Mesenteric fat pad (tissue), 1 donor: ENCODE measurements at places on chromosomes 12 and 14.

DNA sequence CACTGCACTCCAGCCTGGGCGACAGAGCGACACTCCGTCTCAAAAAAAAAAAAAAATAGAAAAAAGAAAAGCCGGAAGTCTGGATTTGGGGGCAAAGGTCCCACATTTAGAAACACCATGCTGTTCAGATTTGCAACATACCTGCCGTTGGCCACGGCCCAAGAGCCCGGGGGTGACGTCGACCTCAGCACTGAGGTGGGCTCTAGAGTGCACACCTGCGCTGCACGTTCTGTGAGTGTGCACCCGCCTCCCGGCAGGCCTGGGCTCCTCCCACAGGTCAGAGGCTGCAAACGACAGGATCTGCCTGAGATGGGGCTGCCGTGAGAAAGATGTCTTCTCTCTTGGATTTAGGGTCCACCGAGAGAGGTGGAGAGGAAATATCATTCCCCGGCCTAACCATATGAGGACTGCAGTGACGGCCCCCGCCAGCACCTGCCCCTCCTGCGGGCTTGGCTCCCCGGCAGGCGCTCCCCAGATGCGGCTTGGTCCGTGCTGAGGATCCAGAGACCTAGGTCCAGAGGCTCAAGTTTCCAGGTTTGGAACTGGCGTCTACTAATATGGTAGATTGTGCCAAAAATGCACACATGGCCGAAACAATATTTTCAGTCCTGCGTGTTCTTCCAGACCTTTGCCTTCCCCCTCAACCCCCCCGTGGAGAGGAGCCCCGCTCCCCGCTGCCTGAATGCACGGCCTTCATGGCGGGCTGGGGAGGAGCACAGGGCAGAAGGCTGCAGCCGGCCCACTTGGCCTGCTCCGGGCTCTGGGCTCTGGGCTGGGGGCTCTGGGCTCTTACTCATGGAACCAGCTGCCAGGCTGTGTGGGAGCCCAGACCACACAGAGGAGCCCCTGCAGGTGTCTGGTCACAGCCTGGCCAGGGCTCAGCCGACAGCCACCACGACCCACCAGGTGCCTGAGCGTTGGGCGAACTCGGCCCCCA lies 58.8 kb upstream of the FBRSL1 start:
- DNase-seq: no peak

- no peak for DNase-seq
These were observed 26.1 kb upstream of the BHLHE41 start for GRCh38 chr12:26150736-26151450.

DNA sequence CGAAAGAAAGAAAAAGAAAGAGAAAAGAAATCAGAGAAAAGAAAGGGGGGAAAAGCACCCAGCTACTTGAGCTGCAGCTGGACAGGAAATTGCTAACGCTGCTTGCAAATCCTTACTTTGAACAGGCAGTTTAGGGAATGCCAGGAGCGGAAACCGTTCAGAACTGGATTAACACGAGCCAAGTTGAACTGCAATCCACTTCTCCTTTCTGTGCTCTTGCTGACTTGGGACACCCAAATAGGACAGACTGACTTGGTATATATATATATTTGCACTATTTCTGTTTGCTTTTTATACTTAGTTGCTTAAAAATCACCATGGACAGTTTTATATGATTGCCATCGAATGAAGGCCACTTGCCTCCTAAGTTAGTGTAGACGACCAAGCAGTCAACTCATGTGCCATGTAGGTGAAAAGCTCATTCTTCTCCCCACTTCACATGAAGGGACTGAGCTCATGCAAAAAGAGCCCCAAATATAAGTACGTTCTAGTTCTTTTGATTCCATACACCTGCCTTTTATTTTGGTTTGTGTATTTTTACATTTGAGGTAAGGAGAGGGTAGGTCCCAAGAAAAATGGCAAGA lies 5.5 kb downstream of the DUSP6 start:
- DNase-seq: no peak

GRCh38 chr14:52032204-52032801 lies 36.6 kb downstream of the NID2 start:
- DNase-seq: no peak

DNA sequence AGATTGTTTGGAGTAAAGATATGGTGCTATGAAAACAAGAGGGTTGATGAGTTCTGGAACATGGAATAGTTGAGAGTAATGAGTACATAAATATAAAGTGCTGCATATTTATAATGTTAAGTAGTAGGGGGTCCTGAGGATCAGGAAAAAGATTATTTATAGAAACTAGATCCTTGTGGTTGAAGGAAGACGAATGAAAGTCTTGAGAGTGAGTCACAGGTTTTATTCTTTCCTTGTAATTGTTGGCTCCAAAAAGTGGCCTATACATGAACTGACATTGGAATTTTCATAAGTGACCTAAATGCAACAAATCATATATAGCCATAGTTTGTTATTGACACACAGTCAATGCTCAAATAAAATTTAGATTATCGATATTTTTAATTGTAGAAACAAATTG lies 440.4 kb upstream of the PRICKLE1 start:
- DNase-seq: no peak

GRCh38 chr14:76752744-76753143 lies 8.5 kb upstream of the VASH1 start:
- no peak for DNase-seq

DNA sequence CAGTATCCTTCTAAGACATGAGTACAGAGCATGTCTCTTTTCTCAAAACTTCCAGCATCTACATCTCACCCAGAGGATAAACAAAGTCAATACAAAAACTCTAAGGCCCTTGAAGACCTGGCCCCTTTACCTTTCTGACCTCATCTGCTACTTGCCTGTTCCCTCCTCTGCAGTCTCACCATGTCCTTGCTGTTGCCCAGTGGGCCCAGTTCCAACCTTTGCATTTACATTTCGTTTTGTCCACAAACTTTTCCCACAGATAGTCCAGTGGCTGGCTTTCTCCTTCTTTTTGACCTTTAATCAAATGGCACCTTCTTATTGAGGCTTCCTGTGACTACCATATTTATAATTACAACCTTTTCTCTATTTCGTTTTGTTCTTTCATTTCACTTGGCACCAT lies 1.6 kb downstream of the IRAK4 start:
- no peak for DNase-seq

- DNase-seq: no peak
These were observed 1.1 kb downstream of the LIN52 start for GRCh38 chr14:74085828-74086227.

GRCh38 chr12:14257734-14258574 lies 107.5 kb upstream of the ATF7IP start:
- peak; percentile 91 for DNase-seq

- no peak for DNase-seq
These were observed 32.4 kb downstream of the TPCN1 start for GRCh38 chr12:113253532-113254285.

DNA sequence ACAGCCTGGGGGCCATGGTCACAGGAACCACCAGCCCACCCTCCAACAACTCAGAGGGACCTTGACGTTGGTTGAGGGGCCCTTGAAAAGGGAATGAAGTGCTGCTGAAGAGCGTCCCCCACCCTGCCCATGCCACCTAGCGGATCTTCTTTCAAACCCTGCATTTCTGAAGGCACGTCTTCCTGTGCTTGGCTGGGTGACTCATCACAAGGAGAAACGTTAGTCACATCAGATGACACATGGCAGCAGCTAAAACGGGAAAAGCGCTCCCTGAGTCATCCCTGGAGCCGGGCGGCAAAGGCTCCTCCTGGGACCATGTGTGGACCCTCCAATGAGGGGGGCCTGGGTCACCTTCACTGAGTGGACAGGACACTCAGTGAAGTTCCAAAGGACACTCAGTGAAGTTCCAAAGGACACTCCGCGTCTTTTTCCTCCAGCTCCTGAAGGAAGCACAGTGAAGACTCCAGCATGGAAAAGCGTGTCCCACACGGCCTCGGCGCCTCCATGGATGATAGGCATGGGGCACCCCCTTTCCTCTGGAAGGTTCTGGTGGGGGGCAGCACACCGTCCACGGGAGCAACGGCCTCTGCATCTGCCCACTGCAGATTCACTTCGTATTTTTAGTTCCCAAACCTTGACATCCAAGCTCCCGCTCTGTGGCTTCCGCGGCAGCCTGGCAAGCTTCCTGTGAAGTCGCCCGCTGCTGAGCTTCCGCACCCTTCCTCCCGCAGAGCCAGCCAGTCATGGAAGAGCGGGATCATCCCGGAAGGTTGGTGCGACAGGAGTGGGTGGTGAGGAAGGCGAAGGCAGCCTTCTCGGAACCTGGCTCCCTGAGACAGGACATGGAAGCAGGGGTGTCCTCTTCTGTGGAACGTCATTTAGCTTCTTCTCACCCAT lies 383.4 kb downstream of the VRK1 start:
- DNase-seq: no peak

DNA sequence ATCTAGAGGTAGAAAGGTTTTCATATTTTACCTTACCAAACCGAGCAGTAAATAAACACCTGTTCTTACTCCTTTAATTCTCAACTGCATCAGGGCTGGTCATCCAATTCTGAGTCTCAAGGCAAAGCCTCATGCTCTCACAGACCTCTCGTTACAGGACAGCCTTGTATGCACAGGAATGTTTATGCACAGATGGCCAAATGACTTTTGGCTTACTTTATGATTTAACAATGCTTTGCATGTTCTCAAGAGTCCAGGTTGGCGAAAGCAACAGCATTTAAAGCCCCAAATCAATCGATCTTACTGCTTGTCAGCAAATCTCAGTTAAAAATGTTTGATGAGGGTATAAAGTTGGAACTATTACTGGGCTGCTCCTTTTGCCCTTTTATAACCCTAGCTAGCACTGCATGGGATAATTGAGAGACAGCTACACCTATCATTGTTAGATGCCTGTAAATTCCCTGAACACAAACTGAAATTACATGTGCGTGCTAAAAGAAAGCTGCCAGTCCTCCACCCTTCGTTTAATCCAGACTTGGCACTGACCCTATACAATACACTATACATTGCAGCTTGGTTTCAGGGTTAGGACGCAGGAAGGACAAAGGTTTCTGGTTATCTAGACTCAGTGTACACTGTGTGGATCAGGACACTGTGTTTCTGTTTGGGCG lies 63.6 kb downstream of the TMCC3 start:
- DNase-seq: no peak

DNA sequence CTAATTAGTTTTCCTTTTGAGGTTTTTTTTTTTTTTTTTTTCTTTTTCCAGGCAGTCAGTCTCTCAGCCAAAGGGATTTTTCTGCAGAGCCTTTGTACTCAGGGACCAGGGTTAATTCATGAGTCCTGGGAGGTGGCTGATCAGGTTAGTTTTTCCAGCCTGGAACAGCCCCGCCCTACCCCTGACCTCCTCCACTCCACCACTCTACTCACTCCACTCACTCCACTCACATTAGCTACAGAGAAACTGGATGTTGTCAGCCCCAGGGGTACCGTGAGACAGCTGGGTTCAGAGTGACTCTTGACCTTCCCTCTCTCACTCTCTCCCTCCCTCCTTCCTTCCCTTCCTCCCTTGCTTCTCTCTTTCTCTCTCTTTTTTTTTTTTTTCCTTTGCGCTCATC lies 161.0 kb downstream of the CRADD start:
- no peak for DNase-seq

- no peak for DNase-seq
These were observed 15.5 kb downstream of the E2F7 start for GRCh38 chr12:77049767-77050353.

DNA sequence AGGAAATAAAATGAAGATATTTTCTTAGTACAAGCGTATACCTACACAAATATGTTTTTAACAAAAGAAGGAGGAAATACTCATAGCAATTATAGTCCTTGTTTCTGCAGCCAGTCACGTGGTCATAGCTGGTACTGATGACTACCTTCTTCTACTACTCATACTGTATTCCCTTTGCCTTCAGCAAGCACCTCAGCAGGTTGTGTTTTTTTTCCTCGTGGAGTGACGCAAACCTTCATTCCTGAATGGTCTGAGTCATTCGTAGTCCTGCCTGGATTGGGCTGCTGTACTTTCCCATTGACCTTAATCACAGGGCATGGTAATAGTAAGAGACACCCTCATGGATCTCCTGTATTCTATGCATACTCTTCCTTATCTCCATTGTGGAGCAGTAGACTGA lies 25.7 kb upstream of the SLC16A7 start:
- no peak for DNase-seq

GRCh38 chr14:65044596-65044959 lies 57.7 kb downstream of the MAX start:
- no peak for DNase-seq

DNA sequence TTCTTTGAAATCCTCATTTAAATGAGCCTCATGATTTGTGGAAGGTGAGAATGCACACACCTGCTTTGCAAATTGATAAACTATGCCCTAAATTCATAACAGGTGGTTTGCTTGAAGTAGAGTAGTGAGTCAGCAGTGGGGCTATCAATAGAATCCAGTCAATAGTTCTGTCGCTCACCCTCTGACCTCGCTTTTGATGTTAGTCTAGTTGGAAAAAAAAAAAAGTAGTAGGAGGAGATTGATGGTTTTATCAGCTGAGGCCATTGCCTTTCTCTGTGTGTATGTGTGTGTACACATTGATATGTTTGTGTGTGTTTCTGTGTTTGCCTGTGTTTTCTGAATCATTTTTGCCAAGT lies 267.3 kb downstream of the SNAPC1 start:
- DNase-seq: no peak

- DNase-seq: no peak
These were observed 23.2 kb downstream of the ZFYVE1 start for GRCh38 chr14:73003681-73004080.

DNA sequence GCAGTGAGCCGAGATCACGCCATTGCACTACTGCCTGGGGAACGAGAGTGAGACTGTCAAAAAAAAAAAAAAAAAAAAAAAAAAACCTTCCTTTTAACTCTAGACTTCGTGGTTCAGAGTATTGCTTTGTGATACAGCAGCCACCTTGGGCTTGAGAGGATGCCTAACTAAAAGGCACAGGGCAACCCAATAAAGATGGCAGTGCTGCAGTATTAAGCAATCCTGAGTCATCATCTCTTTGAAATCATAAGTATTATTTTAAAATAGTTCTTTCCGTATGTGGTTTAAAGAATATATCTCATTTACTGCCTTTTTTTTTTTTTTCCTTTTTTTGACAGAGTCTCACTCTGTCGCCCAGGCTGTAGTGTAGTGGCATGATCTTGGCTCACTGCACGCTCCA lies 116.1 kb downstream of the PLEKHA5 start:
- no peak for DNase-seq

- no peak for DNase-seq
These were observed 39.2 kb downstream of the CDK17 start for GRCh38 chr12:96361074-96361473.

- no peak for DNase-seq
These were observed 2.0 kb upstream of the SHMT2 start for GRCh38 chr12:57227315-57228115.

GRCh38 chr14:65070471-65070976 lies 31.8 kb downstream of the MAX start:
- no peak for DNase-seq

GRCh38 chr12:2841056-2841650 lies 6.3 kb upstream of the NRIP2 start:
- no peak for DNase-seq

- DNase-seq: no peak
These were observed 1704.1 kb upstream of the FLRT2 start for GRCh38 chr14:83825843-83826242.

GRCh38 chr12:108468196-108468968 lies 46.7 kb upstream of the FICD start:
- no peak for DNase-seq

DNA sequence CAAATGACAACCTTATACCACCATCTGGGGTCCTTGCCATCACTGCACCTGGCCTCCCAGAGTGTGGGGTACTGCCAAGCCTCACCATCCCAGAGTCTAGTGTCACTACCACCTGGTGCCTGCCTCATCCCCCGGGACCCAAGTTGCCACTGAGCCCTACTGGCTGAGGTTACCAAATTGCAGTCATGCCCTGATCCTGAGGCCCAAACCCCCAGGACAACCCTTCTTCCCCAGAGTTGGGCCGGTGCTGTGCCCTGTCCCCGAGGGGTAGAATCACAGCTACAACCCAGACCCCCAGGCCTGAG lies 8.4 kb upstream of the SFSWAP start:
- no peak for DNase-seq
